ENCODE measurements at places on chromosomes 6 and 20.

- no peak for DNase-seq
These were observed 55.3 kb downstream of the PFDN4 start for GRCh38 chr20:54263116-54263690.

DNA sequence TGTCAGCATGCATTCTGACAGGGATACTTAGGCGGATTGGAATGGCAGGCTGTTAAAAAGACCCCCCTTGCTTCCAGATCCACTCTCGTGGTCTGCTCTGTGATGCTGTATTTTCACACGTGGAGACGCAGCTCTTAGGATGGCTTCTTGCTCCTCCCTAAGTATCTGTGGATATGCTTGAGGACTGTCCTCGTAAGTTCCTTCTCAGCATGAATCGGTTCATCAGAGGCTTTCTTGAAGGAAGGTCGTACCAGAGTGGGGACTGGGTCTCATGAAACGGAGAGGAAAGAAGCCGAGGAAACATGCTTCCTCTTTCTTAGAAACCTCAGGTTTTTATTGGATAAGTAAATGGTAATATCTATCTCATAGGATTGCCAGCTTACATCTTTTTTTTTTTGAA is 220.4 kb downstream of the FARS2 start:
- no peak for DNase-seq

DNA sequence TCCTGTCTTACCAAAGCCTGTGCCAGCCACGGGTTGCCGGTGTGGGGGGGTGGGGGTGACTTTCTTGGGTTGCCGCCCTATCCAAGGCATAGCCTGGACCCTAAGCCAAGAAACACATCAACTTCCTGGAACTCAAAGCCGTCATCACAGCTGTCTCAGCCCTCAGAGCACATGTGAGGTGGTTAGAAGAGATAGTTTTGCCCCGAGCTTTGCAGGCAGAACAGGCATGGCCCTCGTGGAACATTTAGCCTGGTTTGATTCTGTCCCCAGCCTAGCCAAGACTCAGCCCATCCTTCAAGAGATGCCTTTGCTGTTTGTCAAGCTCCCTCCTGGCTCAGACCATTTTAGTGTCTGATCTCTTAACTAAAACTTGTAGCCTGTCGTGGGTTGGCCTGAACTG is 64.9 kb downstream of the RREB1 start:
- DNase-seq = peak; percentile 65

GRCh38 chr6:141664744-141665143 is 468.0 kb upstream of the GJE1 start:
- no peak for DNase-seq

- no peak for DNase-seq
These were observed 735 bp upstream of the MOG start for GRCh38 chr6:29656157-29656556.

- no peak for DNase-seq
These were observed 4.3 kb upstream of the RPP21 start for GRCh38 chr6:30340589-30341054.

DNA sequence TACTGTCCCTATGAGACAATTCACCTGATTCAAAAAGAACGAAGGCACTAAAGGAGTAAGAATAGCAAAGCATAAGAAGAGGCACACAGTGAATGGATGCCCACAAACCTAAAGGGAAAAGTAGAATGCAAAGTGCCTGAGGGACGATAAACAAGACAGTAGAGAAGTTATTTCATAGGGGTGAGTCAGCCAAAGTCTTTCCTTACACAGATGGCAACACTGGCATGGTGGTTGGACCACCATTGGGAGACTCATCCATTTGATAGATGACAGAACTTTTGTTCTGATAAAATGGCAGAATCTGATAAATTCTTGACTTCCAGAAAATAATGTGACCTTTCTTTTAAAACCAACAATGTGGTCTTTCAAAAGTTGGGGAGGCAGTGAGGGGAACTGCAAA is 148.1 kb upstream of the HDAC2 start:
- no peak for DNase-seq

- no peak for DNase-seq
These were observed 42.8 kb downstream of the GPR6 start for GRCh38 chr6:110020888-110021287.

- DNase-seq = peak; percentile 56
These were observed 140.1 kb downstream of the QKI start for GRCh38 chr6:163554663-163555062.

DNA sequence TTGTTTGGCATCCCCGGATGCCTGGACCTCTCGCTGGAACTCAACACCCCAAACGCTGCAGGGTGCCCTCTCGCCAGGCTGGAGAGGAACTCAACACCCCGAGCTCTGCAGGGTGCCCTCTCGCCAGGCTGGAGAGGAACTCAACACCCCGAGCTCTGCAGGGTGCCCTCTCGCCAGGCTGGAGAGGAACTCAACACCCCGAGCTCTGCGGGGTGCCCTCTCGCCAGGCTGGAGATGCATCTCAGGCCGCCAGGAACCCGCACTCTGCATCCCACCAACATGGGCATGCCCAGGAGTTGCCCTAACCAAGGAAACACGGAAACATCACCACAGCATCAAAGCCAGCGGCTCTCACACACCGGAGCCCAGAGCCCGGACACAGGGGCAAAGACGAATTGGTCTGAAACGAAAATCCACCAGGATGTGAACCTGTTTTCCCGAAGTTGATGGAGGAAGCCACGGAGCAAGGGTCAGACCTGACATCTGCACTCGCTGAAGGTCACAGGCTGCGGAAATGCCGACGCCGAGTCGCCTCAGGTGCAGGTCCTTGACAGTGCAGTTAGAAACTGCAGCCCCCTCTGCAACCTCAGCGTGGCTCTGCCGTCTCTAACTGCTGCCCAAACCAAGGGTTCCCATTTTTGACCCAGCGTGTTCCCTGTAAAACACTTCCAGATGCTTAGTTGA is 37.5 kb downstream of the DLL1 start:
- DNase-seq = no peak

- no peak for DNase-seq
These were observed 12.6 kb downstream of the DUSP22 start for GRCh38 chr6:304833-305370.

DNA sequence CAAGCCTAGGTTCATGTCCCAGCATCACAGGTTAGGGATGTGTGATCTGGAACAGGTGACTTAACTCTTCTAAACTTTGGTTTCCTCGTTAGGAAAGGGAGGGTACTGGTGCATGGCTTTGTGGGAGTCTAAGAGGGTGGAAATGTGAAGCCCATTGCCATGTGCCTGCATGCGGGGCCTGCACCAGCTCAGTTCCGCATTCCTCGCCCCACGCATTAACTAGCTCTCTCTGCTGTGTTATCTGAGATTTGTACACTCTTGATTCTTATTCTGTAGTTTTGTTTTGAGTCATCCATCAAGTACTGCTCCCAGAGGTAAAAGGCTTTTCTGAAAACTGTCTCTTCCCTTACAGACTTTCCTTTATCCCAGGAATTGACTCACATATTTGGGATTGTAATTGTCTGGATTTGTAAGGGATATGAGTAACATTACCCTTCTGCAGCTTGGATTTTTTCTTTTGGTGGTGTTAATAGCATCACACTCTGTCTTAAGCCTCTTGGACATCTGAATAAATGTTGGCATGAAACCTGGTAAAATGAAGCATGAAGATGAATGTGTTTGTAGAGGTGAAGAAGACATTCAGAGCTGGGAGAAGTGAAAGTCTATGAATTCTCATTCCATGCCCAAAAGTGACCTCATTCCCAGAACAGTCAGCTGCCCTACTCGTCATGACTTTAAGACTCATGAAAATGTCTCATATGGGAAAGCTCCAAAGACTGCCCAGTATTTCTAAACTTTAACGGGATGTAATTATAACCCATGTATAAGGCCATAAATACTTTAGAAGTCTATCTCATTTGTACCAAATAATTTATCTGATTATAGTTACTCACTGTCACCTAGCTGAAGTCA is 357.3 kb downstream of the FOXA2 start:
- DNase-seq = no peak

- no peak for DNase-seq
These were observed 142.5 kb downstream of the CD164 start for GRCh38 chr6:109239651-109240321.

DNA sequence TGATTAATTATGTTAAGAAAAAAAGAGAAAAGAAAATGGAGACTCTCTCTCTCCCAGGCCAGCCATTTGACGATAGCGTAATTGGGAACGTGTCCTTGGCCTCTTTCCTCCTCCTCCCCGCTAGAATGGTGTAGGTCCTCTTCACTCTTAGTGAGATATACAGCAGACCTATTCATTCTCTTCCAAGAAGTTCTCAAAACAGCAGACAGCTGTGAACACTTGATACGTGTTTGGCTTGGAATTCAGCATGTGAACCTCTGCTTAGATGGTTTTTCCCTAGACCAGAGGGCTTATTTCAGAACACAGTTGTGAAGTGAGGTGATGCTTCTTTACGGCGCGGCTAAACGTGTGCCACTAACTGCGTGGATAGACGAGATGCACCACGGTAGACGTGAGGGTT is 32.6 kb upstream of the TULP4 start:
- no peak for DNase-seq

DNA sequence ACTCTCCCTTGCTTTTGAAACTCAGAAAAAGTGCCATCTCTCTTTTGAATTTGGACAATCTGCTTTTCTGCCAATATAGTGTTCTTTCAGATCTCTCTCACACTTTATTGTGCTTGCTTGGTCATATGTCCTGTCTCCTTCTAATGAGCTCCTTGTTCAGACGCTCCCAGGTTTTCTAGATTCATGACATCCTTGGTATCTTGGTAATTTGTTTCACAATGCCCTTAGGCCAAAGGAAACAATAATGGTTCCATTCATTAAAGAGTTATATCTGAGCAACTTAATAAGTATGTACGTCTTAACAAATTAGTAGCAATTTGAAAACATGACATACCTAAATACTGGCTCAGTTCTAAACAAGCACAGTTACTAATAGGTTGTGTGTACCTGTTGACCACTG is 293.4 kb upstream of the SPTLC3 start:
- no peak for DNase-seq

DNA sequence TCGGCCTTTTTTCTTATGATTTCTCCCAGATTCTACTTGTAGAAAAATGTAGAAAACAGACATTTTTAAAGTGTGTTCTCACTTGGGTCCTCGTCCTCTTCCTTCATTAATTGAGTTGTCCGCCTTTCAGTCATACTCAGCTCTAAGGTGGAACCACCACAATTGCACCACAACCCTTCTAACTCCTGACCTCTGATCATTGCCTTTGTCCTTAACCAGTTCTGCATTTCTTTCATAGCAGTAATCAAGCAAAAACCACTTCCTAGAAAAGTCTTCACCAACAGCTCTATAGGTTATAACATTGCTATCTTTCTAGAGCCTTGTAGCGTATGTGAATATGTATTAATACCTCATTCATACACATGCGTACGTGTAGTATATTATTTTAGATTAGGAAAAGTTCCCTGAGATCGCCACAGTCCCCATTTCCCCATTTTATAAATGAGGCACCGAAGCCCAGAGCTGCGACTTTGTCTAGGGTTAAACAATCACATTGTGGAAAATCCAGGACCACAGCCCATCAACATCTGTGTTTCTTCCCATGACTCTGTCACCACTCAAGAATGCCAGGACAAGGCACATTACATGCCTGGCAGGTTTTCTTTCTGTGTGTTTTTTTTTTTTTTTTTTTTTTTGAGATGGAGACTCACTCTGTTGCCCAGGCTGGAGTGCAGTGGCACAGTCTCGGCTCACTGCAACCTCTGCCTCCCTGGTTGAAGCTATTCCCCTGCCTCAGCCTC is 175.5 kb downstream of the BTBD3 start:
- no peak for DNase-seq

DNA sequence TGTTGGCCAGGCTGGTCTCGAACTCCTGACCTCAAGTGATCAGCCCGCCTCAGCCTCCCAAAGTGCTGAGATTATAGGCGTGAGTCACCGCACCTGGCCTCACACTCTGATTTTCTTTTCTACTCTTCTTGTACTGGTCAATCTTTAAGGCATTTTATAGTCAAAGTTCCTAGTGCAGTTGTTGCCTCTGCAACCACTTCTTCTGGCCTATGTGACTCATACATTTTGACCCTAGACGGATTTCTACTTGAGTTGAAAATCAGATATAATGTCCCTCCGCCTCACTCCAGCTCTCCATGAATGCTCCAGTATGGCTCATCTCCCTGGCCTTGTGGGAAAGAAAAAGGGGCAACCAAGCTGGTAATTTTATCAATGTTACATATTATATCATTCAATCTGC is 42.4 kb downstream of the TNFRSF21 start:
- no peak for DNase-seq

GRCh38 chr20:41365777-41366545 is 657 bp downstream of the EMILIN3 start:
- no peak for DNase-seq

- no peak for DNase-seq
These were observed 336.9 kb downstream of the CD83 start for GRCh38 chr6:14454473-14454775.

DNA sequence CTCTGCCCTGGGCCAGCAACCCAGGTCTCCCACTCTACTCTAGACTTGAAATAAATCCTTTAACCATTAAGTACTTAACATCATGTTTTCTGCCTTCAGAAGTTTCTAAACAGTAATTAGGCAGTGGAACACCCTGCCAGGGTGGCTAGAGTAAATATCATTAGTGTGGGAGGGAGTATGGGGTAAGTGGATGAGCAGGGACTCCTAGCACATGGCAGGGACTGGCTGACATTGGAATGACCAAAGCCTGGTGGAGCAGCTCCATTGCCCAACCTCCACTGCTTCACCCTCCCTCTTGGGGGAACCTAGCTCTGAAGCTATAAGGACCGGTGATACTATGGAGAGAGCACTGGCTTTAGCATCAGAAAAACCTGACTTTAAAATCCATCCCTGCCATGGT is 167.1 kb downstream of the MAFB start:
- DNase-seq = no peak

DNA sequence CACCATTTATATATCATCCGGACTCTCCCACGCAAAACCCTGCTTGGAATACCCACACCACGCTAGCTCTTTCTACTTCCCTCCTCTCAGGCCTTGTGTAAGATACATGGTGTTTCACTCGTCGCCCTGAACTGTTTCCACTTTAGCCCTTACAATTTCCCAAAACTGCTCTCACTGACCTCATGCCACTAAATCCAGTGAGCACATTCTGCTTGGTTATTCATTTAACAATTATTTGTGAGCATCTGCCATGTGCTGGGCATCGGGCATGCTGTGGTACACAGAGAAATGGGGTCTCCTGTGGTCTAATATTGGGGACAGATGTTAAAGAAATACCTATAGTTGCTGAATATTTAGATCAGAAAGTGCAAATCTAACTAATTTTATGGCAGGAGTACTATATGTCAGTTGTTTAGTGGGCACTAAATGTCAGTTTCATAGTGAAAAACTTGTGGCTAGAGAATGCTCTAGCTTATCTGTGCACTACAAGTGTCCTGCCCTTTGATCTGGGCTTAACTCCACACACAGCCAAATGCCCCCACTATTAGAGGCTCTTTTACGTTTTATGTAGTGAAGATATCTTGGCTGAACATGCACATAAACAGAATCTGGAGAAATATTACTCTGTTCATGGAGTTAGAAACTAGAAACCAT is 41.0 kb downstream of the PLEKHG1 start:
- DNase-seq = no peak

- DNase-seq = no peak
These were observed 407.7 kb downstream of the EPM2A start for GRCh38 chr6:145327586-145327985.

GRCh38 chr6:35439308-35439707 is 12.8 kb upstream of the FANCE start:
- DNase-seq = no peak

GRCh38 chr6:16690608-16691142 is 70.6 kb downstream of the ATXN1 start:
- peak; percentile 52 for DNase-seq

GRCh38 chr6:136859430-136859829 is 37.0 kb downstream of the PEX7 start:
- DNase-seq = no peak
